ENCODE measurements at places on chromosomes 12 and 14.

- DNase-seq: no peak
Measured at GRCh38 chr14:73736842-73737241, 22.7 kb upstream of the PNMA1 start.

DNA sequence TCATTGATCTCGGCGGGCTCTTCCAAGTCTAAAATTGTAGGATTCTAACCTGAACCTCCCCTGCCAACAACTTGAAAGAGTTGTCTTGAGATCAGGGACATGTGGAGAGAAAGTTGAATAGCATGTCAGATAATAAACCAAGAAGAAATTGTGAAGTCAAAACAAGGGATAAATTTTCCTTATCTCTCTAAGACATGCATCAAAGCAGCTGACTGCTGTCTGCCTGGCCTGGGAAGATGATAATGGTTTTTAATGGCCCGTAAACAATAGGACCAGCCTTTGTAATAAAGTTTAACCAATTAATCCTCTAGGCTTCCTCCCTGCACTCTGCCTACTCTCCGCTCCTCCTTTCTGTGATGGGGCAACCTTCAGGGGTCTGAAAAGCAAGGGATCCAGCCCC, 67.9 kb downstream of the DPF3 start:
- no peak for DNase-seq

DNA sequence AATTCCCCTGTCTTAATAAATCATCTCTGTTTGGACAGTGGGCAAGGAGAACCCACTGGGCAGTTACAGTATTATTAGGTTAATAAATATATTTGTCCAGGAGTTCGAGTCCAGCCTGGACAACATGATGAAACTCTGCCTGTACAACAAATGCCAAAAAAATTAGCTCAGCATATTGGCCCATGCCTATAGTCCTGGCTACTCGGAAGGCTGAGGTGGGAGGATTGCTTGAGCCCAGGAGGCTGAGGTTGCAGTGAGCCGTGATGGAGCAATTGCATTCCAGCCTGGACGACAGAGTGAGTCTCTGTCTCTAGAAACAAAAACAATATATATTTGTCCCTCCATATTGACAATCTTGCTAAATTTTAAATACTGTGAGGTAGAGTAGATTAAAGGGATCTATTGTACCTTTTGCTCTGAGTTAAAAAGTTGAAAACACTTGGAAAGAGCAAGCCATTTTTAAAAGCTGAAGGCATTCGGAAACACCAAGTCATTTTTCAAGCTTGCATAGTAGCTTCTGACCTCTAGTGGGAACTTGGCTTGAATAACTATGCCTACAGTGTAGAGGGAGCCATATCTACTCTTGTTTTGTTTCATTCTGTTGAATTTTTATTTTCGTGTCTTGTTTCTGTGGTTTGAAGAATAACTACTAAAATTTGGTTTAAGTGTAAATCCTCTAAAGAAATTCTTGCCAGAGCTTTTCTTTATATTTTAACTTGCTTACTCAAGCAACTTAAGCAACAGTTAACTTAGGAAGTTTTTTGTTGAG, 14.6 kb upstream of the EEA1 start:
- DNase-seq: no peak

GRCh38 chr12:537772-538171, 78.0 kb downstream of the B4GALNT3 start:
- DNase-seq: no peak

- no peak for DNase-seq
Measured at GRCh38 chr12:24854908-24855307, 94.0 kb downstream of the BCAT1 start.

- DNase-seq: peak; percentile 15
Measured at GRCh38 chr12:47686645-47687240, 19.1 kb downstream of the RPAP3 start.

- no peak for DNase-seq
Measured at GRCh38 chr12:49243631-49244030, 21.3 kb upstream of the TUBA1C start.

- DNase-seq: peak; percentile 79
Measured at GRCh38 chr14:91396959-91397815, 20.4 kb downstream of the CCDC88C start.

DNA sequence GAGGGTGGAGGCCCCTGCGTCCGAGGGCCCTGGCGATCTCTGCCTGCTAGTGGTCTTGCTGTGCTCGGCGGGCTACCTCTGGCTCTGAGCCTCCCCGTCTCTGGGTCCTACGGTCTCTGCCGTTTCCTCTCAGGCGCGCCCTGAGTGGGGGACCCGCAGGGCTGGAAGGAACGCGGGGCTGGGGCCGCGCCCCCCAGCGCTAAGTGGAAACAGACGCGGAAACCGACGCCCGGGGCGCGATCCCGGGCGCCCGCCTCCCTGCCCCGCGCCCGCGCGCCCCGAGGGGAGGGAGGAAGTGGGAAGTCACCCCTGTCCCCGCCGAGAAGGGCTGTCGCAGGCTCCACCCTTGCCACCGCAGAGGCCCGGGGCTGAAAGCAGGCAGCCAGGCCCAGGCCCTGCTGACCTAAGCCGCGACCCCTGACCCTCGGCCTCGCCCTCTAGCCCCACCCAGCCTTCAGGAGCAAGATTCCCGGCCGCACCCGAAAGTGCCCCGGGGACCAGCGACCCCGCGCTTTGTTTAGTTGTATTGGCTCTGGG, 831 bp downstream of the CRIP1 start:
- DNase-seq: peak; percentile 73

- no peak for DNase-seq
Measured at GRCh38 chr12:114847441-114848035, 163.6 kb upstream of the TBX3 start.

DNA sequence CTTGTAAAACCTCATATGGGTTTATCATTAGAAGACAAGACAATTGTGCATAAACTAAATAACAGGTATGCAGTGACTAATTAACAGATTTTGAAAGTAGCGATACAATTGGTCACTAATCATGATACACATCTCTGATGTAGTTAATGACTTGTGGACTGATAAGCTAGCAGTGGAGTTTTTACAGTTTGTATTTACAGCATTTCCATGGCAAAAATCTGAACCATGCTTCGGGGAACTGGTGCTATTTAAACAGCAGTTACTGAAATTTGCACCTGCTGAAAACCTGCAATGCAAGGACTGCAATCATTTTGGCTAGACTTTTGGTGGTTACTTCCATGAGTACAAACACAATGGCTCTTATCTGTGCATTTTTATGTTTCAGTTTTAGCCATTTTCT, 471.2 kb downstream of the RERGL start:
- no peak for DNase-seq

DNA sequence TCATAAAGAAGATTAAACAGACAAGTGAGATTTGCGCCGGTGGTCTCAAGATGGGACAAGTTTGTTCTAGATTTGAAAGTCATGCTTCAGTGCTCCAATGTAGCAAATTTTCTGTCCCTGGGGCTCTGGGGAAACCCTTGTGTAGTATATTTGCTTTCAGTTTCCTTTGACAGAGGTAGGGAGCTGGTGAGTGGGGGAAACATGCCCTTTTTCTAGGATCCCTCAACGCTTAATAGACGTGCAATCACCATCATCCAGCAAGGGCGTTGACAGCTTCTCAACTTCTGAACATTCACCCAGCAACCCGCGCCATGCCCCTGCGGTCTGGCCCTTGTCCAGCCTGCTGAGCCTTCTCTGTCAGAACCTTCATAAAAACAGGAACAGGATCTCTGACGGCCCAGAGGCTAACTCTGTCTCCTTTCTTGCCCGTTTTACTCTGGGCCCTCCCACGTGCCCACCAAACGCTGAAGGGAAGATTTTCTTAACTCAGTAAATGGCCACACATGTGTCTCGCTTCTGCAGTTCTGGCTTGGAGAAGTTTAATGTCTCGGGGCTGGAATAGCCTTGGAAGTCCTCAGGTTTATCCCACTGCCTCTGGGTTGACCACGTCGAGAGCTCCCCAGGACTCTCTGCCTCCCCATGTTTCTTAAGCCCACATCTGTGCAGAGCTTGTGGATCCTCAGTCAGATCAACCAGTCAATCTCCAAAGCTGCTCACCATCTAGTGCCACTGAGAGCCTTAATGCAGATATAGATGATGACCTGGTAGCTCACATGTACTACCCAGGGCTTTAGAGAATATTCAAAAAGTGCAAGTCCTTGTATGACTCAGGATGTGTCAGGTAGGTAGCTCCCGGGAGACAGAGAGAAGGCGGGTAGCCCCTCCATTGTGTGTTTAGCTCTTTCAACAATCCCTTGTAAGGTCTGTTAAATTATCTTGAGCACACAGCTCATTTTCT, 58.1 kb upstream of the CCND2 start:
- peak; percentile 57 for DNase-seq

DNA sequence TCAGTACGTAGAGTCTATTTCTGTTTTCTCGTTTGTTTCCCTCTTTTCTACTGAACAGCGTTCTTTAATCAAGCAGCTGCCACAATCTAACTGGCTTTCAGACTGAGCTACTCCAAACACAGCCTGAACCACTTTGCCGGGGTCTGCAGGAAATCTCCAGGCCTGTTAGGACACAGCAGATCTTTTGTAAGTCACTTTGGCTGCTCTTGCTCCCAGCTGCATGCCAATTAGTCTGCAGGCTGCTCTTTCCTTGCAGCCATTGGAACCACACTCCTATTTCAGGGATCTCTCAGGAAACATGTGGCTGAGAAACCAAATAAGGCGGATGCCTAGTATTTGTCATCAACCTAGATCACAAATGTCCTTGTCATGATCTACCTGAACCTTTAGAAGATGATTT, 73.6 kb downstream of the TMTC1 start:
- peak; percentile 1 for DNase-seq

- no peak for DNase-seq
Measured at GRCh38 chr12:112514926-112515642, 96.3 kb downstream of the PTPN11 start.

GRCh38 chr12:47980197-47980596, 16.8 kb downstream of the TMEM106C start:
- DNase-seq: no peak

- no peak for DNase-seq
Measured at GRCh38 chr12:8828257-8829124, 6.1 kb downstream of the A2ML1 start.

- no peak for DNase-seq
Measured at GRCh38 chr12:27213830-27214787, 30.0 kb upstream of the STK38L start.

Measured in stimulated activated CD4-positive, alpha-beta T cell treated with anti-CD3 and anti-CD28 coated beads, Interleukin-15, amount 100 ng/mL, for 24 hours (primary cell).